ENCODE measurements at places on chromosomes 3 and 15. TPM values are rescaled to one million over a fixed set of nuclear protein-coding genes. Genes with fewer than 3 reads are reported as not detected.

GRCh38 chr3:38148311-38148882, 9.9 kb downstream of the MYD88 start:
- H3K27me3 ChIP-seq, result no peaks in the 10 kb centered on the region
- H3K4me3 ChIP-seq, result no peak overlapping the region
- no peaks in the 10 kb centered on the region for H3K4me1 ChIP-seq
- DNase-seq, result no peak
- H3K36me3 ChIP-seq, result no peaks in the 10 kb centered on the region

- no peak for DNase-seq
- H3K36me3 ChIP-seq, result no peaks in the 10 kb centered on the region
- no peak overlapping the region for H3K27ac ChIP-seq
- H3K27me3 ChIP-seq, result no peaks in the 10 kb centered on the region
- H3K4me1 ChIP-seq, result peaks cover 16% of the 10 kb centered on the region
Measured at GRCh38 chr3:169236662-169237186, 426.8 kb downstream of the MECOM start.

GRCh38 chr15:29550834-29551465, 271.3 kb downstream of the TJP1 start:
- no peak for DNase-seq
- H3K27me3 ChIP-seq, result no peaks in the 10 kb centered on the region
- H3K27ac ChIP-seq, result no peak overlapping the region
- H3K36me3 ChIP-seq, result no peaks in the 10 kb centered on the region
- H3K4me1 ChIP-seq, result no peaks in the 10 kb centered on the region

GRCh38 chr3:47323431-47324277, 40.9 kb downstream of the KLHL18 start:
- no peaks in the 10 kb centered on the region for H3K27me3 ChIP-seq
- peaks cover 7% of the 10 kb centered on the region for H3K4me1 ChIP-seq
- H3K4me3 ChIP-seq, result no peak overlapping the region
- H3K27ac ChIP-seq, result no peak overlapping the region
- no peak for DNase-seq

- DNase-seq, result no peak
- no peak overlapping the region for H3K4me3 ChIP-seq
- no peaks in the 10 kb centered on the region for H3K36me3 ChIP-seq
- no peaks in the 10 kb centered on the region for H3K4me1 ChIP-seq
- no peaks in the 10 kb centered on the region for H3K27me3 ChIP-seq
Measured at GRCh38 chr15:94110476-94111130, 120.8 kb upstream of the MCTP2 start.

- H3K4me3 ChIP-seq, result no peak overlapping the region
- no peaks in the 10 kb centered on the region for H3K36me3 ChIP-seq
- no peak overlapping the region for H3K27ac ChIP-seq
- no peaks in the 10 kb centered on the region for H3K4me1 ChIP-seq
Measured at GRCh38 chr3:145869958-145870357, 291.0 kb downstream of the PLOD2 start.

DNA sequence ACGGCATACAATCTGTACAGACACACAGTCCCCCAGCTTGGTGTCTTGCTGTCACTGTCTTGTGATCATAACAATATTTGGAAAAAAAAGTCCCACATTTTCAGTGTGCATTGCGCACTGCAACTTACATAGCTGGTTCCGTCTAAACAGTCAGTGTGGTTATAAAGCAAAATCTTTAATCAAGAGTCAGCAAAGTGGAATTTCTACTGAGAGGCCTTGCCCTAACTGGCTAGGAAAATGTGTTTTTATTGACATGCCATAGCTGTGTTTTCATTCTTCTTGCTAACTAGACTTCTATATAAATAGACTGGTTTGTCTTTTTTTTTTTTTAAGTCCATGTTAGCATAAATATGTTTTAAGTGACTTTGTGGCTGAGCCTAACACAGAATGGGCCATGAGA, 174.8 kb downstream of the POLR2M start:
- H3K27ac ChIP-seq, result no peak overlapping the region
- no peak for DNase-seq

GRCh38 chr3:60178931-60179653, 1072.2 kb downstream of the FHIT start:
- DNase-seq, result no peak
- no peaks in the 10 kb centered on the region for H3K27me3 ChIP-seq
- no peaks in the 10 kb centered on the region for H3K36me3 ChIP-seq

- peak; percentile 27 for DNase-seq
- H3K27me3 ChIP-seq, result no peaks in the 10 kb centered on the region
Measured at GRCh38 chr15:74489518-74490338, 28.8 kb upstream of the UBL7 start.

DNA sequence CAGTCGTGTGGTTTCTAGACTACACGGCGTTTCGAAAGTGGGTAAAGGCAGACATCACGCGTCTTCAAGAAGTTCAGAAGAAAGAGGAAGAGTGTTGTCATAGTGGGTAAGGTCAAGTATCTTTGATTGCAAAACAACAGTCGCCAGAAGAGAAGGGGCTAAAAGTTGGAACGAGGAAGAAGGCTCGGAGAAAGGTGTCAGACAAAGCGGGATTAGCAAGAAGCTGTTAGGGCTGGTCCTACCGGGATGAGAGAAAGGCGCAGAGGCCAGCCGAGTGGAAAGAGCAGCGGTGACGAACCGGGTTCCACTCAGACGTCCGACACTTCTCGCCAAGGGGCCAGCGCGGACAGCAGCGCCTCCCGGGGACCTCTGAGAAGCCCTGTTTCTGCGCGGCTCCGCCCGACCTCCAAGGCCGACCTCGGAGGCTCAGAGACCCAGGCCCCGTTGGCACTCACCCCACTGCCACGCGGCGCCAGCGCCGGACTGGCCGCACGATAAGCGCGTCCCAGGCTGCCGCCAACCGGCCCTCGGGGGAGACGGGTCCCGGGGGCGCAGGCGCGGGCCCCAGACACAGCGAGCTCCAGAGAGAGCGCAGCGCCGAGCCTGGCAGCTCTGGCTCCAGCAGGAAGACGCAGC, 436 bp downstream of the ADPGK start:
- H3K36me3 ChIP-seq, result peaks cover 16% of the 10 kb centered on the region
- H3K27me3 ChIP-seq, result no peaks in the 10 kb centered on the region
- H3K4me3 ChIP-seq, result peak overlapping the region; percentile 100

GRCh38 chr15:97914711-97915110, 45.8 kb upstream of the ARRDC4 start:
- no peak overlapping the region for H3K27ac ChIP-seq
- H3K4me1 ChIP-seq, result no peaks in the 10 kb centered on the region
- no peak for DNase-seq
- no peaks in the 10 kb centered on the region for H3K36me3 ChIP-seq

DNA sequence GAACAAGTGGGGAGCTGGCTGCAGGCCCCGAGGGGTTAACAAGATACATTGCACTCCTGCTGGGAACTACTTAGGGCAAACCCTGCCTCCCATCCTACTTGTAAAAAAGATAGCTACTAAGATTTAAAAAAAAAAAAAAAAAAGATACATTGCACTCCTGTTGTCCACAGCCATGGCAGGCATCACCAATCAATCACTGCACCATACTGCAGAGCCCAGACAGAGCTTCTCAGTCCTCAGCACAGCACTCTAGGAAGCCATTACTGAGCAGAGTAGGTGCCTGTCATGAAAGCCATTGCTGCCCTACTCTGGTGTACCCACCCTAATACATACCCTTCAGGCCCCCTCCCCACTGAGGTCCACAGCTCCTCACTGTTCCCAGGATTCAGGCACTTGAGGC, 64.8 kb downstream of the RASGRF1 start:
- DNase-seq, result no peak
- H3K27ac ChIP-seq, result no peak overlapping the region
- no peak overlapping the region for H3K4me3 ChIP-seq

The PAK6 gene
- 5.9 TPM for total RNA-seq

The HMCES gene
- total RNA-seq, result 41.6 TPM

- H3K4me1 ChIP-seq, result peaks cover 28% of the 10 kb centered on the region
- peak overlapping the region; percentile 43 for H3K27ac ChIP-seq
- DNase-seq, result no peak
- no peak overlapping the region for H3K4me3 ChIP-seq
- H3K27me3 ChIP-seq, result no peaks in the 10 kb centered on the region
Measured at GRCh38 chr15:52006702-52007340, 12.2 kb upstream of the MAPK6 start.

GRCh38 chr3:119703820-119704531, 1.2 kb downstream of the CFAP91 start:
- H3K4me3 ChIP-seq, result no peak overlapping the region
- no peak overlapping the region for H3K27ac ChIP-seq
- H3K36me3 ChIP-seq, result no peaks in the 10 kb centered on the region
- no peaks in the 10 kb centered on the region for H3K4me1 ChIP-seq
- no peaks in the 10 kb centered on the region for H3K27me3 ChIP-seq
- no peak for DNase-seq

DNA sequence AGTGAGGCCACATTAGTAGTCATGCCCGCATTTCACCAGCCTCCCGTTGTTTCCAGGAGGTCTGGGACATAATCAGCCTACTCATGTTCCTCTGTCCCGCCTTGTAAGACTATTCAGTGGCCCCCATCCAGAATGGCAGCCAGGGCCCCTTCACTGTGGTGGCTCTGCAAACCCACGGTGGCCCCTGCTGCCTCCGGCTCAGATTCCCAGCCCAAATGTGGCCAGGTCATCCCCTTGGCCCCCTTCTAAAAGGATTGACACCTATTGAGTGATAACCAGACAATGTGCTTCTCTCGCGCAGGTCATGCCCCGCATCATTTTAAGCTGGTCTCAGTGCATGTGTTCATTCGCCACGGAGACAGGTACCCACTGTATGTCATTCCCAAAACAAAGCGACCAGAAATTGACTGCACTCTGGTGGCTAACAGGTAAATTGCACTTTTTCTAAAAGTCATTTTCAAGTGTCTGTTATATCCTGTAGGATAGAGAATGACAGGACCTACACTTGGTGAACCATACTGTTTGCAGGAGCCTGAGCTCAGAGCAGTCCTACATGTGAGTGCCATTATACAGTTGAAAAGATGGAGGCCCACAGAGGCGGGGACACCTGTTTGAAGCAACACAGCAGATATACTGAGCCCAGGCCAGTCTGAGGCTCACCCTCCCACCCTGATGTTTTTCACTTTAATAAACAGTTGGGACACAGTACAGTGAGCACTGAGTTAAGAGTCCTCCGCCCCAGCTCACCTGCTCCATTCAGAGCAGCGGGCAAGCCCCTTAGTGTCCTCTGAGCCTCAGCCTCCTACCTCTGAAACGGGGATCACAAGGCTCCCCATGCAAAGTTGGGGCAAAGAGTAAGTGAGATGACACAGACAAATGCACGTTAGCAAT, 47.7 kb downstream of the PXYLP1 start:
- H3K36me3 ChIP-seq, result peaks cover 10% of the 10 kb centered on the region
- no peaks in the 10 kb centered on the region for H3K4me1 ChIP-seq
- H3K4me3 ChIP-seq, result no peak overlapping the region
- DNase-seq, result no peak
- no peaks in the 10 kb centered on the region for H3K27me3 ChIP-seq

DNA sequence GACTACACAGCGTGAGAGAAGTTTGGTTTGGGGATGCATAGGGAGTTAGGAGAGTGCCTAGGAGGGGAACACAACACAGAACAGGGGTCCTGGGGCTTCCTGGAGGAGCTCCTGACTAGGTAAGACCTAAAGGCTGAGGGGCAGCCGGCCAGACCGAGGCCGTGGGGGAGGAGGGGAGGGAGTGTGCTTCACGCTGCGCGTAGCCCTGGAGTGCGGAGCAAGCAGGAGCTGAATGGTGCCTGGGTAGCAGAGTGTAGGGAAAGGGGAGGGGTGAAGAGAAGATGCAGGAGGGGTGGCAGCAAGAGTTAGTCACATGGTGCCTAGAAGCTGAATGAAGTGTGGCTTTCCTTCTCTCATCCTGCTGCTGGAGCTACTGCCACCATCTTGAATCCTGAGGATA, 32.4 kb upstream of the HHATL start:
- H3K27me3 ChIP-seq, result no peaks in the 10 kb centered on the region
- no peak for DNase-seq
- H3K4me3 ChIP-seq, result no peak overlapping the region
- H3K27ac ChIP-seq, result no peak overlapping the region
- no peaks in the 10 kb centered on the region for H3K36me3 ChIP-seq

- no peak overlapping the region for H3K27ac ChIP-seq
- no peaks in the 10 kb centered on the region for H3K4me1 ChIP-seq
- peak; percentile 74 for DNase-seq
- no peak overlapping the region for H3K4me3 ChIP-seq
- H3K27me3 ChIP-seq, result no peaks in the 10 kb centered on the region
- no peaks in the 10 kb centered on the region for H3K36me3 ChIP-seq
Measured at GRCh38 chr15:51104512-51104911, 9.8 kb upstream of the TNFAIP8L3 start.

GRCh38 chr3:123314359-123315270, 112.9 kb downstream of the SEC22A start:
- peaks cover 28% of the 10 kb centered on the region for H3K4me1 ChIP-seq
- H3K36me3 ChIP-seq, result no peaks in the 10 kb centered on the region
- H3K4me3 ChIP-seq, result no peak overlapping the region
- H3K27ac ChIP-seq, result peak overlapping the region; percentile 15

DNA sequence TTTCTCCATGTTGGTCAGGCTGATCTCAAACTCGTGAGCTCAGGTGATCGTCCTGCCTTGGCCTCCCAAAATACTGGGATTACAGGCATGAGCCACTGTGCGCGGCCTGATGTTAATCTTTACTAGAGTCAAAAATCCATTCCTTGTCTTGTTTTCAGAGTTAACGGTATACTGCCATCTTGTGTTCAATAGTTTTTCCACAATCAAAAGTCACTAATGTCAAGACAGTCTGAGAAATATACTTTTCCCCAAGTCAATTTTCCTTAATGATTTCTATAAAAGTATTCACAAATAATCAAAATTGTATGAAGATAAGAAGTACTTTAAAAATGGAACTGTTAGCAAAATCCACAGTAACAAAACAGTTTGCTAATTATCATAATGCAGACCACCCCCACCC, 8.5 kb downstream of the CRBN start:
- DNase-seq, result no peak
- H3K4me3 ChIP-seq, result no peak overlapping the region
- no peak overlapping the region for H3K27ac ChIP-seq
- H3K36me3 ChIP-seq, result peaks cover 95% of the 10 kb centered on the region
- H3K27me3 ChIP-seq, result no peaks in the 10 kb centered on the region
- H3K4me1 ChIP-seq, result peaks cover 50% of the 10 kb centered on the region

The KCNH8 gene
- not detected for total RNA-seq

The DLL4 gene
- 19.2 TPM for total RNA-seq

The CLDND1 gene
- 75.1 TPM for total RNA-seq

- H3K4me1 ChIP-seq, result peaks cover 55% of the 10 kb centered on the region
- no peaks in the 10 kb centered on the region for H3K27me3 ChIP-seq
- no peak for DNase-seq
- peak overlapping the region; percentile 73 for H3K27ac ChIP-seq
- H3K36me3 ChIP-seq, result peaks cover 18% of the 10 kb centered on the region
- peak overlapping the region; percentile 39 for H3K4me3 ChIP-seq
Measured at GRCh38 chr15:29799859-29800258, 22.4 kb downstream of the TJP1 start.
